ENCODE measurements at places on chromosomes 4 and X.

- DNase-seq: no peak
These were observed 26.1 kb downstream of the SMARCA5 start for GRCh38 chr4:143539670-143540023.

- no peak for DNase-seq
These were observed 89.0 kb downstream of the LUZP4 start for GRCh38 chrX:115378471-115378870.

GRCh38 chr4:126223784-126224407 lies 909.1 kb downstream of the FAT4 start:
- DNase-seq: no peak

GRCh38 chrX:66632473-66632872 lies 6.4 kb downstream of the EDA2R start:
- DNase-seq: no peak

DNA sequence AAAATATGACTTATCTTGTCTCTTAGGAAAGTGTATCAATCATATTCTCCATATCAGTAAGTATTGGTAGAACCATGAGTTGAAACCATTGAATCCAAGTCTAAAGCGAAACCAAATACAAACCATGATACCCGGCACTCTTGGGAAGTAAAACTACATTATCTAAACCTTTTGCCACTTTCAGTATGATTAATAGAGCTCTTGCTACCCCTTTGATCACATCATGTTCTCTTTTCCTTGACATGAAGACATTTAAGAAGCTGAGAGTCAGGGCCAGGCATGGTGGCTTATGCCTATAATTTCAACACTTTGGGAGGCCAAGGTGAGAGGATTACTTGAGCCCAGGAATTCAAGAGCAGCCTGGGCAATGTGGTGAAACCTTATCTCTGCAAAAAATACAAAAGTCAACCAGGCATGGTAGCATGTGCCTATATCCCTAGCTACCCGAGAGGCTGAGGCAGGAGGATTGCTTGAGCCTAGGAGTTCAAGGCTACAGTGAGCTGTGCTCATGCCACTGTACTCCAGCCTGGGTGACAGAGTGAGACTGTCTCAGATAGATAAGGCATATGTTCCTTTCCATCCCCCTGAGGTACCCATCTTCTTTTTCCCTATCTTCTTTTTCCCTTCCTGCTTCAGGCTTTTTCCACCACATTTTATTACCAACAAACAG lies 45.4 kb downstream of the CEP135 start:
- DNase-seq: peak; percentile 1

DNA sequence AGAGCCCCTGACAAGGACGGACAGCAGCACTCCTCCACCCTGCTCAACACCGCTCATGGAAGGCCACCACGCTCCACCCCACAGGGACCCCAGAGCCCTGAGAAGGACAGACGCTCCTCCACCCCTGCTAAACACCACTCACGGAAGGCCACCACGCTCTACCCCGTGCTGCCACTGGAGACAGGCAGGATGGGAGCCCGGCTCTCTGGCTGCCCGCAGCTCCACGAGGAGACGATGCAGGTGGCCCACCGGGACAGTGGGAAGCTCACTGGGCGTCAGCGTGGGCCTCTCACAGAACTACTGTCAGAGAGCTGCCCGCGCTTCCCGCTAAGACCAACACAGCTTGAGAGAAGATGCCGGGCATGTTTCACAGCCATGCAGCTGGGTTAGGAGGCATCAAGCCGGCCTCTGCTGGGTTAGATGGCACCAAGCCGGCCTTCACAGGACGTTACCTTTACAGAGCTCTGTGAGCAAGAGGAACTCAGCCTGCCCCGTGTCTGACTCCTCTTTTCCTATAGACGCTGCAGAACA lies 20.8 kb downstream of the GAK start:
- DNase-seq: no peak

DNA sequence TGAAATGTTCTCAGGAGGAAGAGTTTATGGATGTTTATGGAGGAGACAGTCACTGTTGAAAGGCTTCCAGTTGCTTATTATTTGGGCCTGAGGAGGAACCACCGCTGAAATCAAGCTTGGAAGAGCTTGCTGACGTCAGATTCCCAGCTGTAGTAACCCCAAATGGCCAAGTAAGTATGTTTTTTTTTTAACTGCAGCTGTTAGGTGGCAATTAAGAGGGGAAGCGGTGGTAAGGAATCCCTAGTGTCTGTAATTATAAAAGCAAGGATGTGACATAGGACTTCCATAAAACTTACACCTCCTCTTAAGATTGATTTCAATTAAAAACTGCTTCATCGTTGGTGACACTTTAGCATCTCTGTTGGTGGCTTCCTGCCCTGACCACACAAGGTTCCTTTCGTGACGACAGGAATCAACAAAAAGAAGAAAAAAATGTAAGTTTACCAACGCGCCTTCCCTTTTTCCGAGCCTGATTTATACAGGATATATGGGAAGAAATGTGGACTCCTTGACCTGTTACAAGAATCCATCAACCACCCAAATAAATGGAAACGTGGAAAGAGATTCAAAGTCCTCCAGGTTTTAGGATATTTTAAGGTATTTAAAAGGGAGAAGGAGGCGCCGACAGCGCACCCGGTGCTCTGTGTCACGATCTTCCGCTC lies 884 bp downstream of the RELL1 start:
- peak; percentile 41 for DNase-seq

GRCh38 chr4:117660668-117661067 lies 373.6 kb upstream of the NDST3 start:
- DNase-seq: no peak

- no peak for DNase-seq
These were observed 82.0 kb upstream of the NEIL3 start for GRCh38 chr4:177227636-177228035.

DNA sequence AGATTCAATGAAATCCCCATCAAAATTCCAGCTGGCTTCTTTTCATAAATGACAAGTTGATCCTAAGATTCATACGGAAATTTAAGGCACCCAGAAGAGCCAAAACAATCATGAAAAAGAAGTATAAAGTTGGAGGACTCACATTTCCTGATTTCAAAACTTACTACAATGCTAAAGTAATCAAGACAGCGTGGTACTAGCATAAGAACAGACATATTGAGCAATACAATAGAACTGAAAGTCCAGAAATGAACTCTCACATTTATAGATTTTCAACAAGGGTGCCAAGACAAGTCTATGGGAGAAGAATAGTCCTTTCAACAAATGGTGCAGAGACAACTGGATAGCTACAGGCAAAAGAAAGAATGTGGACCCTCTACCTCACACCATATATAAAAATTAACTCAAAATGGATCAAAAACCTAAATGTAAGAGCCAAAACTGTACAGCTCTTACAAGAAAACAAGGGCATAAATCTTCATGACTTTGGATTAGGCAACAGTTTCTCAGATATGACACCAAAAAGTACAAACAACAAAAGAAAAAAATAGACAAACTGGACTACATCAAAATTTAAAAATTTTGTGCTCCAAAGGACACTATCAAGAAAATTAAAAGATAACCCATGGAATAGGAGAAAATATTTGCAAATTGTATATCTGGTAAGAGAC lies 28.5 kb downstream of the SASH3 start:
- no peak for DNase-seq

DNA sequence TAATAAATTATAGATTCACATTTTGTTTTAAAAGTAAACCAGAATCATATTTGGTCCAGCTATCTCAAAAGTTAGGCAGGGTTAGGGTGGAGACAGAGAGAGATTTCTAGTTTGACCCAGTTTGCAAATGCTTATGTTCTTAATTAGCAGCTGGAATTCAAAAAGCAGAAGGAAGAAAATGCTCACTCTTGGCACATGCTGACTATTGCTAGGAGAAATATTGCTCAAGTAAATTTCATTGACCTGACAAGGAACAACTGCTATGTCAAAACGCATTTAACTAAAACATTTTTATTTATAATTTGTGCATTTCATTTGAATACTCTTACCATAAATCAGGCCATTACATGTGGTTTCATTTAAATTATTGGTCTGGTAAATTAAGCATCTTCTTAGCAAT lies 131.8 kb downstream of the GLRA3 start:
- no peak for DNase-seq

DNA sequence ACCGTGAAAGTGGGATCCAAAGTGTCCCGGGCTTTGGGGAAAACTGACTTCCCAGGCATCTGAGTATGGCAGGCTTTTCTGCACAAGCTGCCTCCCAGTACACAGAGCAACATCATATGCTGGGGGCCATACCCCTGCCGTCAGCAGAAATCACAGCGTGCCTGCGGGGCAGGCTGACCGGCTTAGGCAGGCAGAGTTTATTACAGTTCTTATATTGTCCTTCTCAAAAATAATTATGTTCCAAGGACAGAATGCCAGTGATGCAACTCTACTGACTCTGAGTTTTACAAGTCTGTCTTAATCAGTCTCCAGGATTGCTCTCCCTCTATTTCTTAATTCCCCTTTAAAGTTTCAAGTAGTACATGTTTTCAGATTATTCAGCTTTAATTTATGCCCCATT lies 37.0 kb downstream of the IL21 start:
- DNase-seq: no peak

DNA sequence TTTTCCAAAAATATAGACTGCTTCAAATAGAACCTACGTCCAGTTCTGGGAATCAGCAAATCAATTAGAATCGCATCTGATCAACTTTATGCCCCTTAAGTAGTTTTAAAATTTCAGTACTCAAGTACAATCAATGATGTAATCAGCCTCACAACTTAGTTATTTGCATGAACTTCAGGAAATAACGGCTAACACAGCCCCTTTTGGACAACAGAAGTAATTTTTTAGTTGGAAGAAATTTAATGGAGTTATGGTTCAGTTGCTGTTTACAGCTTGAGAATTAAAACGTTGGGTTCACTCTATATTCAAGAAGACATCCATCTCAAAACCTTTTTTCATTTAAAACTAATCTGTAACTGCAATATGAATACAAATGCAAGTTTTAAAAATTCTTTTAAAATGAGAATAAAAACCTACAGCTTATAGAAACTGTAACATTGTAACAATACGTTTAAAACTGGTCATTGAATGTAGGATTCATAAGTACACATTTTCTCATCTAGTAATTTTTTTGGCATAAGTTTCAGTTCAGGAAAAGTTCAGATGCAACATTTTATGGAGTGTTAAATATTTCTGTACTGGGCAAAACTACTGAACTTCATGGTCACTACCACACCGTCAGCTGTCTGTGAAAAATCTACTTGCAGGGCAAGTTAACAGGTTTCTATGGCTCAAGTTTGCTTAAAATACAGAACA lies 956 bp downstream of the TAPT1 start:
- DNase-seq: no peak

GRCh38 chr4:8028884-8029568 lies 89.4 kb upstream of the AFAP1 start:
- no peak for DNase-seq

- no peak for DNase-seq
These were observed 91.7 kb upstream of the KDR start for GRCh38 chr4:55216863-55217635.

DNA sequence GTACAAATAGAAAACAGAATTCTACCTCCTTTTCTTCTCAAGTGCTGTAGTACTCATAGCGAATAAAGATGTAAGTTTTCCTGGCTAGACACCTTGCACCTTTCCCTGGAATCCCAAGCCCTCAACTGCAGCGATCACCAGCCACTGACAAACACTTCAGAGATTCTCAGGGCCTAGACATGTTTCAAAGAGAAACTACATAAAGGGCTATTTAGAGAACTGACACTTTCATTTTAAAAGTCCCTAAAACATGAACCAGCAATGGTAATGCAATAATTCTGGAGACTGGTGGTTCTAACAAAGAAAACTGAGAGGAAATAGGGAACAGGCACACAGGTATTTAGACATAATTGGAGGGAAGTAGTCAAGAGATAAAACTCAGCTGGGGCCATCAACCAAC lies 35.7 kb downstream of the FANCB start:
- no peak for DNase-seq

- no peak for DNase-seq
These were observed 10.0 kb downstream of the TMEM164 start for GRCh38 chrX:110012818-110013485.

GRCh38 chr4:105572296-105572695 lies 19.9 kb downstream of the ARHGEF38 start:
- no peak for DNase-seq

GRCh38 chr4:7777017-7777710 lies 162.5 kb downstream of the AFAP1 start:
- no peak for DNase-seq

DNA sequence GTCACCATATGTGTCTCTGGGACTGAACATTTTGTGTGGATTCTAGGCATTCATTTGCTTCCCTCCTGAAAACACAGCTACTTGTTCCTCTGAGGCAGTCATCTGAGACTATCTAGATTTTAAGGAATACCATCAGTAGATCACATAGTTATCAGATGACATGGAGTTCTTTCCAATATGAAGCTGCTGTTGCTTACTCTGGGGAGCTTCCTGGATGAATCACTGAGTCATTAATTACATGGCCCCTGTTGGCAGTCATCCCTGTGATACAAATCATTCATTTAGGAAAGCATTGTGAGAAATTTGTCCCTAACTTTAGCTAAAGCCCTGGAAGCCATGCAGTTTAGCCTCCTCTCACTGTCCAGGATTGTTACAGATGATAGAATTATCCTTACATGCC lies 98.2 kb upstream of the ARSJ start:
- DNase-seq: no peak

DNA sequence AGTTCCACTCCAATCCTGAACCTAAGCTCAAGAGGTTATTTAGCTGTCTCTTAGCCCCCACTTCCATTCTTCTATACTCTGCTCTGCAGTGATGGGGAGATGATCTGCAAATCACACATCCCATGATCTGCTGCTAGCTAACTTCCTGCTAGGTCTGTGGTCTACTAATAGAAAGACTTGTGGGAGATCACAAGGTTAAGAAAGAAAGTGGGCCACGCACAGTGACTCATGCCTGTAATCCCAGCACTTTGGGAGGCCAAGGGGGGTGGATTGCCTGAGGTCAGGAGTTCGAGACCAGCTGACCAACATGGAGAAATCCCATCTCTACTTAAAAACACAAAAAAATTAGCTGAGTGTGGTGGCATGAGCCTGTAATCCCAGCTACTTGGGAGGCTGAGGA lies 471.1 kb upstream of the NWD2 start:
- DNase-seq: no peak

- DNase-seq: no peak
These were observed 53.5 kb upstream of the SPANXN3 start for GRCh38 chrX:143570782-143571181.

DNA sequence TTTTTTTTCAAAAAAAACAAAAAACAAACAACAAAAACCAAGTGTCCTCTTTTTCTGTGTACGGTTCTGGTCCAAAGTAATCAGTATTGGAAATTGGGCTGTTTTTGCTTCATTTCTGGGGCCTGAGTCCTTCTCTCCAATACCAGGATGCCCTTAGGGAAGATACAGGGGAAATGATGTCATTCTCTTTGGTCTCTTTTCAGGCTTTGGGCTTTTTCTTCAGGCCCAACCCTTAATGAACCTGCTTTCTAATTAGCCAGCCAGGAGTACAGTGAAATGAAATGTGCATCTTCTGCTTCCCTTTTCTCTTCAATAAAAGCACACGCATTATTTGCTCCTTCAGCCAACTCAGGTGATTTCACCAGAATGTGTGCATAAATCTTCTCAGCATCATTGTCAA lies 52.6 kb upstream of the RBPJ start:
- DNase-seq: no peak

- DNase-seq: no peak
These were observed 58.5 kb downstream of the ARHGAP10 start for GRCh38 chr4:147790412-147790811.
